ENCODE measurements at places on chromosomes 1 and 21. TPM values are rescaled to one million over a fixed set of nuclear protein-coding genes. Genes with fewer than 3 reads are reported as not detected.

The RNU1-4 gene
- total RNA-seq, result 1,638 TPM

- DNase-seq, result no peak
Observed at GRCh38 chr1:243471026-243471685, 215.3 kb downstream of the SDCCAG8 start.

The OXCT2 gene
- total RNA-seq, result 4.6 TPM

DNA sequence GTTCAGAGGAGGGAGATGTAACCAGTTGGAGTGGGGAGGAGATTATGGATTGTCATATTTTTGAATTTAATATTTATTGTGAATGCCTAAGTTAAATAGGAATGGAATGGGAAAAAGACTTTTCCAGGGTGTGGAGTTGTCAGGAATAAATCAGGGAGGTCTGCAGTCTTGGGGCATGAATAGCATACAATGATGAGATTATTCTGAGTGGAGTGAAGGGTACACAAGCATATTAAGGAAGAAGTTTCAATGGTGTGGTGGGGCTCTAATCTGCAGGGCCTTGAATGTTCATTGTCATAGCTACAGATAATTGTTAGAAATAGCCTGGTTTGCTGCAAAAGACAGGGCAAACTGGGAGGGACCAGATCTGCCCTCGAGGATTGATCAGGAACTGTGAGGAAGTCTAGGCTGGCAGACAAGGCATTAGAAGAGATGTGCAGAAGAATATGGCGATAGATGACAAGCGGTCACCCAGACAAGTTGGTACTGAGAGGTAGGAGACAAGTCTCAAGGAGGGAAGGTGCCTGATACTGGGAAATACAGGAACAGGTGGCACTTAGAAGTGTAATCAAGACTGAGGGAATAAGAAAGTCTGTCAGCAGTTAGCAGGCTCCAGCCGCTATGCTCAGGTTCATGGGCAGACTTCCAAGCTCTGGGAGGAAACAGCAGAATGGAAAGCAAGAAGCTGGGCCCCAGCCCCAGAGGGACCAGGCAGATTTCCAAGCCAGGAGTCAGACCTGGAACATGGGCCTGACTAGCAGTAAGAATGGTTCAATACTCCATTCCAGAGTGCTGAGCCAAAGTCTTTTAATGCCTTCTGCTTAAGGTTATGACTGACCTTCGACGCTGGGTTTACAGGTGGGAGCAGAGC, 20.9 kb upstream of the RGL1 start:
- no peak for DNase-seq

- no peak for DNase-seq
Observed at GRCh38 chr1:206904423-206905142, 7.3 kb downstream of the IL24 start.

DNA sequence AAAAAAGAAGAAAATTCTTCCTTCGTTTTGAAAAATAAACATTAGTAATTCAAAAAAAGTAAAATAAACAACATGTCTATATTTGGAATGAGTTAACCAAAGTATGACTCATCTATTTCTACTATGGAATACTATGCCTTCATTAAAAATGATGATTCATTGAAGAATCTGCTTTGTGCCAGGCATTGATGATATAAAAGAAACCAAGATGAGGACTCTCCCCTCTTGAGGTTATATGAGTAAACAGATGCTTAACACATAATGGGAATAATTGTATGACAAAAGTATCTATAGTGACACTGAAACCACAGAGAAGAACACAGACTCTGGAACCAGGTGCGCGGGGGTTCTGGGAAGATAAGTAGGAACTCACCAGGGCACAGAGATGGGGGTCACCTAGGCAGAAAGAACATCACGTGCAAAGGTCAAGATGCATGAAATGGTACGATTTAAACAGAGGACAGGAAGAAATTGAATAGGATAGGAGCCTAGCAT, 18.8 kb downstream of the ELF3 start:
- DNase-seq, result no peak

- no peak for DNase-seq
Observed at GRCh38 chr1:220527908-220528678, at the start of gene MARK1. Gene MARK1 (plus strand): TSS chr1:220528136. CDS start chr1:220528823, 687 bp downstream.

The FMOD gene
- 36.3 TPM for total RNA-seq

GRCh38 chr1:178944729-178945128, 73.9 kb upstream of the ANGPTL1 start:
- DNase-seq, result no peak

DNA sequence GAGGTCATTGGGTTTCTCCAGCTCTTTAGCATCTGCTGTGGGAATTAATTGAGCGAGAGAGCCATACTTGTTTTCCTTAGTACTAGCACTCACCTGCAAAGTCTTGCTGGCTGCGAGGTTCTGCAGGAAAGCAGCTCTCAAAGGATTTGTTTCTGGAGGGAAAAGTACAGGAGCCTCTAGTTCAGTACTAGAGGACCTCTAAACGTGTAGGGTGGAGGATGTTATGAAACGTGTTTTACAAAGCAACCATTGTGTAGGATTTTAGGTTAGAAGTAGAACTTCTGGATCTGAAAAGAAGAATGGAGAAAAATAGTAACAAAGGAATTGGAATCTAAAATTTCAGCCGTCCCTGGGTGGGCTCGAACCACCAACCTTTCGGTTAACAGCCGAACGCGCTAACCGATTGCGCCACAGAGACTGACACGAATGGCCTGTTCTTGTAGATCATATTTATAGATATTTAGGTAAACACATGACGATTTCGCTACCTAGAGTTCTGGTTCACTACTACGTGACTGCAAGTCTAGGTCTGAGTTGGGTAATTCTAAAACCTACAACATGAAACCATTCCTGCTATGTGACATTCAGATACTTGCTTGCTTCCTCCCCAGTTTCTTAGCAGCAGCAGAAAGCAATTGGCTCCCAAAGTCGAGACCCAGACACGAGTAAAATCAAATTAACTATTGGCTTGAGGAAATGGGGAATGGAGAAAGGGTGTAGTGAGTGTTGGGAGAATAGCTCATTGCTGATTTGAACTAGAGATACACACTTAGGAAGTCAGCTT, 60.2 kb upstream of the CFAP126 start:
- peak; percentile 57 for DNase-seq

- DNase-seq, result no peak
Observed at GRCh38 chr21:33028287-33028670, 2.5 kb downstream of the OLIG2 start.

GRCh38 chr1:214349781-214350180, 68.8 kb downstream of the SMYD2 start:
- peak; percentile 82 for DNase-seq

- DNase-seq, result no peak
Observed at GRCh38 chr21:25560891-25561290, 46.4 kb downstream of the MRPL39 start.

The C1QA gene
- not detected for total RNA-seq

DNA sequence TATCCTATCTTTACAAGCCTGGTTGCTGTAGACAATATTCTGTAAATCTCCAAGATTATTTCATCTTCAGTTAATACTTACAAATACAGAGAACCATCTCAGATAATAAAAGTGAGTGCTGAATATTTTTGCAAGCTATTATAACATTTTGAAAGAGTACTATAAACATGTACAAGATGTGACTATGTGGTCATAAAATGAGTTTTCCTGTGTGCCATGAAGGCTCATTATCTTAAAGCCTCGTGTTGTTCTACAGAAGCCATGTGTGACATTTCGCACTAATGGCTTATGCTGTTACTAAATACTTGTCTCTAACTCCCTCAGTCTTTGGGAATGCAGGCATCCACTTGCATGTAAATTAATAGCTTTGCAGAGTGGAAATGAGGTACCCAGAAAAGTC, 48.3 kb downstream of the SAMSN1 start:
- no peak for DNase-seq

DNA sequence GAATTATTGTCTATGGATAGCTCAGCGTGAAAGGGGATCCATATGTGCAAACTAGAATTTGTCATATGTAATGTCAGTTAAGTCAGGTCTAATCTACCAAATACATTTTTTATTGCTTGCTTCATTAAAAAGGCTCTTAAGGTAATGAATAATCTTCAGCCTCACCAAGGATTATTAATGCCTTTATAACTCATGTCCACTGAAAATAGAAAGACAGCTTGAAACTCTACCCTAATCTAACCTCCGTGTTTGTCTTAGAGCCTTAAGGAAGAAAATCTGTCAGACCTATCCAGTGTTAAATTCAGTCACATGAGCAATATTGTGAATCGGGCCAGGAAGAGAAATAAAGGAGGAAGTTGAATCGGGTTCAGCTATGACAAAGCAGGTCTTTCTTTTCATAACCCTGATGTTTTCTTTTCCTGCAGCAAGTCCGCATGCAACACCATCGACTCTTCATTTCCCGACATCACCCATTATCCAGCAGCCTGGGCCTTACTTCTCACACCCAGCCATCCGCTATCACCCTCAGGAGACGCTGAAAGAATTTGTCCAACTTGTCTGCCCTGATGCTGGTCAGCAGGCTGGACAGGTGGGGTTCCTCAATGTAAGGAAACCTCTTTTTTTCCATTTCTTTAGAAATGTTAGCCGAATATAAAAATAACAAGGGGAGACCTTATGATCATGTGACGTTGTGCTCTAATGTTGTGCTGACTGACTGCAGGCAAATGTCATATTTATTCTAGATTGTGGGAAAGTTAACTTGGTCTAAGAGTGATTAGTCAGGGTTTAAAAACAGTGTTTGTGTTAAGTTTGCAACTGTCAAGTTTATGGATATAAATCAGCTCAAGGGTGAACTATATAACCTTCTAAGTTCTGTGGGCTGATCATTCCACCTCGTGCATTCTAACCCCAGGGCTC, 321.0 kb downstream of the TM2D1 start:
- DNase-seq, result no peak

The KLHL20 gene
- 12.8 TPM for total RNA-seq

The CHI3L2 gene
- not detected for total RNA-seq

DNA sequence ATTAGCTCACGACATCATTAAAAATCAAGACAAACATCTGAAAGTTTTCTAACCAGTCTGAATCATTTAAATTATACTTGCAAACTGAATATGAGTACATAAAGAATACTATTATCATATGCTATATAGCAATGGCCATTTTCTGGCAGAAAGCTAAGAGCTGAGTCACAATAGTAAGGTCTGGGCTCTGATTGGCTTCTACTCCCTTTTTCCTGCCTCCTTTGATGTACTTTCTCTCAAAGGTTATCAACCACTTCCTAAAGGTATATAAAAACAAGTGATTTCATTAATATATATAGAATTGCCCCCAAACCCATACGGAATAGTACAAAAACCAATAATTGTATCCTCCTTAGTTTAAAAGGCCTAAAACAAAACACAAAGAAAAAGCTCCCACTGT, 7.0 kb downstream of the KCNA3 start:
- DNase-seq, result no peak

DNA sequence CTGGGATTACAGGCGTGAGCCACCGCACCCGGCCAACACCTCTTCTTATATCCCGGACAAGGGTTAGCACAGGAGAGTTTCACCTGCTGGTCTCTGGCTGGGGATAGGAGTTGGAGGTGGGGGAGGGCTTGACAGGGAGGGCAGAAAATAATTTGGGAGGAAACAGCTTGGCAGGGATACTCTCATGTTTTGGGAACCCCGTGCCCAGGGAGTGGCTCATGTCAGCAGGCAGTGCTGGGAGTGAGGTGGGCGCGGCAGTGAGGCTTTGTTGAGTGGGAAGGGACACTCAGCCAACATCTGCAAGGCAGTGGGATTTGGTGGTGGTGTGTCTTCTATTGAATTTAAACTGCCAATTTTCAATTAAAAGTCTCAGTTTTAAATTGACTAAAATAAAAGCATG, 1.1 kb upstream of the THEM5 start:
- DNase-seq, result no peak

Data from Caco-2 (cell line).